ENCODE measurements at places on chromosomes 12 and 14.

DNA sequence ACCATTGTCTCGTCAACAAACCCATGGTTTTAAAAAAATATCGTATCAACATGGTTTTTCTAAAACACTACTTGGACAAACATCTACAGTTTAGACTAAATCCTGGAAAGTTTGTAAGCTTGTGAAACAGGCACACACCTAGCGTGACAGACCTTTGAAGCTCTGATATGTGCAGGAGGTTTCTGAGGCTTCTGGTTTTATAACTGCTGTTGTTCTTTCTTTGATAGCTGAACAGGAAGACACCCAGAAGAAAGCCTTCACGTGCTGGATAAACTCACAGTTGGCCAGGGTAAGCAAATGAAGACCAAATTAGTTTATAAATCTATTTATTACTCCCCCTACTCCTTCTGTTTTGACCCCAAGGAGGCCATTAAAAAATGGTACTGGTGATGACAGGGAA, 87.6 kb downstream of the SYNE2 start:
- no peak for DNase-seq

- no peak for DNase-seq
Observed at GRCh38 chr12:96471368-96472050, 17.9 kb upstream of the CFAP54 start.

- no peak for DNase-seq
Observed at GRCh38 chr14:94293578-94293924, 483 bp upstream of the SERPINA10 start.

DNA sequence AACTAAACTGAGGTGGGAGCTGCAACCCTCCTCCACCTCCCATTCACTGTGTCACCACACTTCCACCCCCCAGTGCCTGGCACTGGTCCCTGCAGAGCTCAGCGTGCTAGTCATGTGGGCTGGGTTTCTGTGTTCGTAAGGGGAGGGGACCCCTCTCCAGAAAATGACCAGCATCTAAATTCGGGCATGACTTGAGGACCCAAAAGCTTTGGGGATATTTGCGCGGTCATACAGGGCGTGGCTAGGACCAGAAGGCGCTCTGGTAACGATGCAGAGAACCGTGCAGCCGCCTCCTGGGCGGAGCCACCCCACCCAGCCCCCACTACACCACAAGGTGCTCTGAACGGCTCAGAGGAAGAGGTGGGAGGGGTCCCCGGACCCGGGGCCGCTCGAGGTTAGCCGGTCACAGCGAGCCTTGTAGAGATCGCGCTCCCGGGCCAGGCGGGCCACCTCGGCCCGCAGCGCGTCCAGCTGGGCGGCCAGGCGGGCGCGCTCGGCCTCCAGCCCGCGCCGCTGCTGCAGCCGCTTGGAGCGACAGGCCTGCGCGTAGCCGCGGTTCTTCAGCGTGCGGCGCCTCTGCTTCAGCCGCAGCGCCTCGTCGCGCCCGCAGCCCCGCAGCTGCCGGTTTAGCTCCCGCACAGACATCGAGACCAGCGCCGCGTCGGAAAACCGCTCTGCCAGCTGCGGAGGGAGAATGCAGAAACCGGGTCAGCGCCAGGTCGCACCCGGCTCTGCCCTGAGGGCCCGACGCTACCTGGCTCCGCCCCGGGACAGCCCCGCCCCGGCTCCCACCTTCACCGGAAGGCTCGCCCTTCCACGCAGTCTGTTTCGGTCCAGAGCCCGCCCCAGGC, 9.8 kb downstream of the CPNE6 start:
- peak; percentile 42 for DNase-seq

- no peak for DNase-seq
Observed at GRCh38 chr12:25106818-25107217, 88.1 kb downstream of the DNAI7 start.

- no peak for DNase-seq
Observed at GRCh38 chr12:116919247-116919661, 8.5 kb downstream of the FBXW8 start.

GRCh38 chr14:84877061-84877460, 652.9 kb upstream of the FLRT2 start:
- no peak for DNase-seq

DNA sequence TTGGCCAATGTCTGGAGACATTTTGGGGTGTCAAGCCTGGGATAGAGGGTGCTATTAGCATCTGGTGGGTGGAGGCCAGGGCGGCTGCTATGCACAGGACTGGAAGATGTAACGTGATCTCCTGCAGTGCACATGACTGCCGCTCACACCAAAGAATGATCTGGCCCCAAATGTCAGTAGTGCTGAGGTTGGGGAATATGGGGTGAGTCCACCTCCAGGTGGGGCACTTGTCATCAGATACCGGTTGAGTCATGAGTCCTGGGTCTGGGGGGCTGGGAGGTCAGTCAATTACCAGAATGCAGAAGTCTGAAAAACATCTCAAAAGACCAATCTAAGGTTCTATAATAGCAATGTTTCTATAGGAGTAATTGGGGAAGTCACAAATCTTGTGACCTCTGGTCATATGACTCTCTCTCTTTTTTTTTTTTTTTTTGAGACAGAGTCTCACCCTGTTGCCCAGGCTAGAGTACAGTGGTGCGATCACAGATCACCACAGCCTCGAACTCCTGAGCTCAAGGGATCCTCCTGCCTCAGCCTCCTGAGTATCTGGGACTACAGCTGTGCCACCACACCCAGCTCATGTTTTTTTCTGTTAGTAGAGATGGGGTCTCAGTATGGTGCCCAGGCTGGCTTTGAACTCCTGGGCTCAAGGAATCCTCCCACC, 6.0 kb upstream of the SDSL start:
- DNase-seq = peak; percentile 24

DNA sequence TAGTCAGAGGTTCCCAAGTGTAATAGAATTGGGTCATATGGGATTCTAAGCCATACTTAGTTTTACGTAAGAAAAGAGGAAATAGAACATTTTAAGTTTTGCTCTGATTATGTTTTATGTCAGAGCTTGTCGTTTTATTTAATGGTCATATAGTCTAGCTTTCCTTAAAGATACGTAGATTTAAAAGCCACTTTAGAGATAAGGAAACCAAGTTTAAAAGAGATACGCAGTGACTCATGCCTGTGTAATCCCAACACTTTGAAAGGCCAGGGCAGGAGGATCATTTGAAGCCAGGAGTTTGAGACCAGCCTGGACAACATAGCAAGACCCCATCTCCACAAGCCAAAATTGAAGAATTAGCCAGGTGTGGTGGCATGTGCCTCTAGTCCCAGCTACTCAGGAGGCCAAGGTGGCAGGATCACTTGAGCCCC, 19.5 kb downstream of the MAPK1IP1L start:
- no peak for DNase-seq

DNA sequence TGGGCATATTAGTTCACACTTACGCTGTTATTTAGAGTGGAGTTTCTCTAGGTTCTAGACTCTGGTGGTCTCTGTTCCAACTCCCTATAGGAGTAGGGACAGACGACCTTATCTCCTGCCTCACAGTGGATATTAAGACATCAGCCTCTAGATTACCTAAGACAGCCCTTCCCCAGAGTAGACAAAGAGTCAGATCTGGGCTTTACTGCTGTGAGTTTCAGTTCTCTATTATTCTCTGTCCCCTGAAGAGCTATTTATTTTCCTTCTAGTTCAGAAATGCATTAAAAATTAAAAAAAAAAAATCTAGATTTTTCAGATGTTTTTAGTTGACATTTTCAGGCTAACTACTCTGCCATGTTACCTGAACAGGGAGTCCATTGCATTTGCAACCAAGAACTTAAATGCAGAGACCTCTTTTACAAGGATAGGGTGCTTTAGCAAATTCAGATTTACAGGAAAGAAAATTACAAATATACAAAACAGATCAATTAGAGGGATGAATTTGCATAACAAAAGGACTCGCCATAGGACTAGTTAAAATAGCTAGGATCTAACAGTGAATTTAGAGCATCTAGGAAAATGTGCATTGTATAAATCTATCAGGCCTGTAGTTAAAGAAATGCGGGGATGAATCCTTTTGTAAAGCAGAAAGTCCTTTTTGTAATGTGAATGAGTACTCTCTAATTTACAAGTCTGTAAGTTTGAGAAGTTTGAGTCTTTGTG, 381.4 kb downstream of the APAF1 start:
- DNase-seq = no peak

GRCh38 chr14:29569194-29569593, 358.5 kb downstream of the PRKD1 start:
- no peak for DNase-seq

DNA sequence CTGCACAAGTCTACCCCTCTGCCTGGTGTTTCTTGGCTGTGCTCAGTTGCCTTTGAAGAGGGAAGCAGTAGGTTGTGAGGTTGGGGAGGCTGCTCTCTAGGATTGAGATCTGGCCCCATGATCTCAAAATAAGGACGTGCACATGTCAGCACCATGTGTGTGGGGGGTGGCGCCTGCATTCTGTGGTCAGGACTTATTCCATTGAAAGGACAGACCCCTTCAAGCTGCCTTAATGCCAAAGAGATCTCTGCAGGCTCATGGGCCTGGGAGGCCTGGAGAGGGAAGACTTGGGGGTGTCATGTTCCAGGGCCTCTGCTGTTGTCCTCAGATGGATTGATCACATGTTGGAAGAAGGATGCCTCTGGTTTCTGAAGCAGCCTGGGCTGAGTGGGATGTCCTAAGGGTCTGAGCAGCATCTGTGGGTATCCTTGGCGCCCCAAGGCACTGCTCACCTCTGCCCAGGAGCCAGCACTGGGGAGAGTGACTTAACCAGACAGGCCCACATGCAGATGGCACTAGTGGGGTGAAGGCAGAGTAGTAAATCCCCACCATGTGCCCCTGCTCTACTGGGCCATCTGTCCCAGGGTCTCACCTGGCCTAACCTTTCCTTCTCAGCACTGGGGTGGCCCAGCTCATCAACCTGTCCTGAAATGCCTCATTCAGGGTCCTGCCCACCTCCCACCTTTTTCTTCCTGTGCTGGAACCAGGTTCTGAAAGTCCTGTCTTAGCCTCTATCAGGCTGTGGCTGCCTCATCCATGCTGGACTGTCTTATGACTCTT, 118.9 kb downstream of the ADGRD1 start:
- DNase-seq = no peak

DNA sequence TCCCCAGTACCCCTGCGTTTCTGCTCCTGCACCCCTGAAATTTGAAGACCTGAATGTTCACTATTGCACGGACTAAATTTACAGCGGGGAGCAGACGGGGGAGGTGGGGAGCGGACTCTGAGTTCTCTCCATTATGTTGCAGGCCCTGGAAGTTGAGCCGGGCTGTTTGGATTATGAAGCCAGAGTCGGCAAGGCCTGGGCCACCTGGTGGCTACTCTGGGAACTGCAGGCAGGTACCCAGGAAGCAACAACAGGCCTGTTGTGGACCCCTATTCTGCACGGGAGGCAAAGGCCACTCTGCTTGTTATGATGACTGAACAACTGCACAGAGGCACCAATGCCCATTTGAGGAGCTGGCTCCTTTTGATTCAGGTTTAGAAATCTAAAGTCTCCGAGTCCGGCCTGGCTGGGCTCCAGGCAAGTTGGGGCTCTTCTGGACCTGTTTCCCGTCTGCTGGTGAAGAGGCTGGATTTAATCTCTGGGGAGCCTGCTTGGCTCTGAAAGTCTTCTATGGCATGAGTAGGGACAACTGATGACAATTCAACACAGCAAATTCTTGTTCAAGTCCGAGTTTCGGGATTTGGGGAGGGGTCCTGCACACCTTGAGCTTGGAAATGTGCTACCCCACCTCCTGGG, 34.1 kb upstream of the FAM181A start:
- peak; percentile 59 for DNase-seq

GRCh38 chr14:100341301-100342031, 18.3 kb downstream of the SLC25A47 start:
- no peak for DNase-seq

GRCh38 chr12:68482660-68483059, 128.0 kb upstream of the RAP1B start:
- DNase-seq = no peak

DNA sequence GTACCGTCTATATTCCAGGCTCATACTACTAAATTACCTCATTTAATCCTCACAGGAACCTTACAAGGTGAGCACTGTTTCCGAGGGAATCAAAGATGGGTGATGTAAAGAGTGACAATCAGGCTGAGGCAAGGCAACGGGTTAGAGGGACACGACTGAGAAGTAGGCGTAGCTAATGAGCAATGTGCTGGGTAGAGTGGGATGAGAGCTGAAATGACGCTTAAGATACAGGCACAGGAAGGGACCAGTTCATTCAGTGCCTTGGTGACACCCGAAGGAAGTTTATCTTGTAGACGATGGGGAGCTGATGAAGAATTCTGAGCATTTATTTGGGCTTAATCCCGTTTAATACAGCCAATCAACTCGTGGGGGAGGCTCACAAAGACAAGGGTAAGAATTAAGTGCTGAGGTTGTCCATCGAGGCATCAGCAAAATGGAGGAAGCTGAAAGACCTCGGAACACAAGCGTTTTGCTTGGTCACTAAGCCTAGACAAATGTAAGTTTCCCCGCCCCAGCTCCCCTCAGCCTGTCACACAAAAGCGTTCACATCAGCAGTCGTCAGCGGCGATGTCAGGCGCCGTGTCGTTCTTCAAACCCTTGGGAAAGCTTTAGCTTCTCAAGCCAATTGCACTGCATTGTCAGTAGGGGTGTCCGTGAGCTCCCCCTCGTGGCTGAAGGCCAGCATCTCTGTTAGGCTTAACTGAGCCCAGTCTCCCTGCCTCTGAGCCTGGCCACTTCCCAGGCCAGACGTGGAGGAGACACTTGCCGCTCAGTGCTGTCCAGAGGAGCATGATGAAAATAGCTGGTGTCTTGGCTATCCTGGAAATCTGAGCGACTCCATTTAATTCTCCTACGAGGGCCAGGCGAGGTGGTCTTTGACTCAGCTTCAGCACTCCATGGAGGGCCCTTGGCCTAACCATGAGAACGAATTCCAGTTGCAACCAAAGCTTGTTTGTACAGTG, 288.5 kb upstream of the G2E3 start:
- DNase-seq = peak; percentile 57

GRCh38 chr14:61486930-61487495, 165.6 kb downstream of the PRKCH start:
- no peak for DNase-seq

All from hematopoietic multipotent progenitor cell treated with erythropoietin and hydrocortisone succinate and interleukin-3 and kit ligand, for 15 days (in vitro differentiated cells).